ENCODE measurements at places on chromosomes 4 and X.

- DNase-seq, result no peak
Observed at GRCh38 chr4:86626066-86626465, 32.0 kb downstream of the PTPN13 start.

DNA sequence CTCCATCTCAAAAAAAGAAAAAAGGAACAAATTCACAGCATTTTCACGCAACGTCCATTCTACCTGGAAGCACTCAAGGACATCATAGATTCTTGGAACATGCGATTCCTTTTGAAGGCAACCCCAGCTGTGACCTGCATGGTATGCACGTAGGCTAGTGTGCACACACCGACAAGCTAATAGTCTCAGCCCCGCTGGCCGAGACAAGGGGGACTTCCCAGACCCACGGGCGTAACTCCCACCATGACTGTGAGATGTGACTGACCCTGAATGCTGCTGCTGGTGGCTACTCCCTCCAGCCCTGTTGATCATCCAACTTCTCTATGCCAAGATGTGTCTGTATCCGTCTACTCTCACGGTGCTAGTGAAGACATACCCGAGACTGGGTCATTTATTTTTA lies 78.3 kb downstream of the CRLF2 start:
- no peak for DNase-seq

DNA sequence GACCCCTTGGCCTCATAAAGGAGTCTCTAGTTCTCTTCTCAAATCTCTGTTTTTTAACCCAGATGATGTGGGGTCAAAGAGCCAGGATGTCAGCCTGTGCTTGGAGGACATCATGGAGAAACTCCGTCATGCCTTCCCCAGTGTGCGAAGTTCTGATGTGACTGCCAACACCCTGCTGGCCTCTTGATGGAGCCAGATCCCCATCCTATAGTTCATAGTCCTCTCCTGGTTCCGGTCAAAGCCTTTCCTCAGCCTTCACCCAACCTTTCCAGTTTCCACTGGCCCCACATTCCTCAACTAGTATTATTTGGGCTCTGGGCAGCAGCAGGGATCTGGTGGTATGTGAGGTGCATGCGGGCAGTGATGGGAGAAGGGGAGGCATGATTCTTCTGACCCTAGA lies 30.7 kb downstream of the TAF7L start:
- DNase-seq, result no peak

DNA sequence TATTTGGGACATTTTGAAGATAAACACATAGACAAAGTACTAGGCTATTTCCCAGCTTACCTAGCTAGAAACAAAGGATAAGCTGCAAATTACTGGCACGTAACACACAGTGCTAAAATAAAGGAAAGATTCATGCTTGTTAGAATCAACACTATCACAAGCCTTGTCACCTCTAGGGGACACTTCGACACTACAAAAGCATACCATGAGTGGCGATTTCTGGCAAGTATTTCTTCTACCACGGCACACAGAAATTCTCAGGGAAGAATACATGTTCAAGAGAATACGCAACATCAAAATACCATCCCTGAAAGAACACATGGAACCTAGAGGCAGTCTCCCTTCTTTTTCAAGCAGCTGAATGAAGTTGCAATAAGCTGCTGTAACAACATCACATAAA lies 5.1 kb downstream of the MECP2 start:
- no peak for DNase-seq

DNA sequence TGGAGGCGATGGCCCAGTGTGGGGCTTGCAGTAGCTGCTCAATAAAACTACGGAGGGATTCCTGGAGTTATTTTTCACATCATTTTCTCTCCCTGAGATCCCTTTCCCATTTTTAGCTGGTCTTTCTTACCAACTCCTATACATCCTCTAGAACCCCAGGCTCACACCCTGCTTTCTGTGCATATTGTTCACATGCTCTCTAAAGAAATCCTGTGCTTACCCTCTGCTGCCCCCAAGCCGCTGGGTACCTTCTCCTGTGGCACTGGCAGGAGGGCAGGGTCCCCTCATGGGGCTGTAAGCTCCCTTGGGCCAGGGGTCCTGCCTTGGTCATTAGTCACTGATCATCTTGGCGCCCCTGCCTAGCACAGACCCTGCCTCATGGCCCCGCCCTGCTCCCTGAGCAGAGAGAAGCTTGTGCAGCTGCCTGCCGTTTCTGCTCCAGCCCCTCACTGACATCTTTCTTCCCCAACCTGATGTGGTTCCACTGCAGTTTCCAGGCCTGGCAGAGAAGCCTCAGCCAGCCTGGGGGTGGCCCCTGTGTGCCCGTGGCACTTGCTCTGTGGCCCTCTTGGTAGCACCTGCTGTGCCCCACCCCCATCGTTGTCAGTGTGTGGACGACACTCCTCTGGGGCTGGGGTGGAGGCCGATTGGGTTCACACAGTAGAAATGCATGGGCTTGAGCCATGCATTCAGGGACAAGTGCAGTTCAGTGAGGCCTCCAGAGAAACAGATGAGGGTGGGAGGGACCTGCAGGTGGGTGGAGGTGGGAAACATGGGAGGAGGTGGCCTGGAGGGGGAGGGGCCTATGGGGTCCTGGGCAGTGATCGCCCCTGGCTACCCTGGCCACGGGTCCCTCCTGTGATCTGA lies 69.5 kb downstream of the WFS1 start:
- DNase-seq, result no peak

- no peak for DNase-seq
Observed at GRCh38 chr4:38804654-38805295, at the start of gene TLR1. Gene TLR1 (minus strand): TSS chr4:38804791. CDS start chr4:38798831, 5,960 bp downstream.

DNA sequence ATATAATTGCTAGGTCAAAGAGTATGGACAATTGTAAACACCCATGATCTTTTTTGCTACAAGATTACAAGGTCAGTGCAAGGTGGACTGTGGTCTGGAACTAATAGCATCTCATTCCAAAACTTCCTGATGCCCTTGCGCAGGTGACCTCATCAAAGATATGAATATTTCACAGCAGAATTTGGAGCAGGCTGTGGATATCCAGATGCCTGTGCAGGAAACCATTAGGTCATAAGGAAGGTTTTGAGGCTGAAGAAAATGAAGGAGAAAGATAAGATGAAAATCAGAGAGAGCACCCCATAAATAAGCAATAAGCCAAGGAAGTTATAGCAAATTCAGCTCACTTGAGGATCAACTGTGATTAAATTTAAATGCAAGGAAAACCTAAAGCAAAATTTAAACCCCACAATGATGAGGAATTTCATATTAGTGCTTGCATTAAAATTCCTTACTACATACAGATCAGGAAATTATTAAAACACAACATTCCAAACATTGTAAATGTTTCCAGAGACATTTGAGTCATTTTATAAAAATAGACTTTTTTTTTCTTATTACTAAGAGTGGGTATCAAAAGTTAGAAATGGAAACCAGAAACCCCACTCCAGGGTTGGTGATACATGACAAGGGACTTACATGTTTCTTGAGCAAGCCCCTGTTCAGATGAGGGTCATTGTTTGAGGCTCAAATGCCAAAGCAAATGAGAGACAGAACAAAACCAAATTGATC lies 100.7 kb upstream of the FAM9C start:
- DNase-seq, result no peak

- DNase-seq, result no peak
Observed at GRCh38 chrX:75887833-75888232, 102.8 kb upstream of the MAGEE2 start.

DNA sequence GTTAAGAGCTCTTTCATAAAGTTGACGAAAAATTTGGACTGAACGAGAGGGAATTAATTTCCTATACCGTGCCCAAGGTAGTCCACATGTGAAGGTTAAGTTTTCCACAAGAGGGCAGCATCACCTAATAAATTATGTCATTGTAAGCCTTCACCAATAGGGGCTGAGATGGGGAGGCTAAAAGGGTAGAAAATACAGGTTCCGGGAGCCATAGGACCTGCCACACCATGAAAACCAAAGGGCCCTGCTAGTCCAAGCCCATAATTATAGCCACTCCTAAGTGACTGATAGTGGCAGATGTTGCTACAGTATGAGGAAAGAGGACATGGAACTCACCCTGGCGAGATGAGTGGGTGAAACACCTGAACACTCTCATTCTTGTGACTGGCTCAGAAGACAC lies 122.2 kb downstream of the SHROOM4 start:
- DNase-seq, result peak; percentile 31

DNA sequence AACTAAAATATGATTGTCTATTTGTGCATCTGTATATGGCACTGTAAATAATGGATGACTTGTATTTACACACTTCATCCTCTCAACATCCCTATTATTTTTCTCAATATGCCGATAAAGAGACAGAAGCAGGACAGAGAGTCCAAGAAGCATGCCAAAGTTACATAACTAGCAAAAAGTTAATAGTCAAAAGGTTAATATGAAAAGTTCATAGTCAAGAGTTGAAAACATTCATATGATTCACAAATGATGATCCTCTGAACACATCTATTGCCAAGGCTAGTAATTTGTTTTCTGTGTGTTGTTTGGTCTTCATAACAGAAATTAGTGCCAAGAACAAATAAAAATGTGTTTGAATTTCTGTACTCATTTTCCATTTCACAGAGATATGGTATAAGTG lies 231.0 kb downstream of the ADAMTS3 start:
- no peak for DNase-seq

- no peak for DNase-seq
Observed at GRCh38 chr4:174933083-174933482, 14.9 kb downstream of the ADAM29 start.

DNA sequence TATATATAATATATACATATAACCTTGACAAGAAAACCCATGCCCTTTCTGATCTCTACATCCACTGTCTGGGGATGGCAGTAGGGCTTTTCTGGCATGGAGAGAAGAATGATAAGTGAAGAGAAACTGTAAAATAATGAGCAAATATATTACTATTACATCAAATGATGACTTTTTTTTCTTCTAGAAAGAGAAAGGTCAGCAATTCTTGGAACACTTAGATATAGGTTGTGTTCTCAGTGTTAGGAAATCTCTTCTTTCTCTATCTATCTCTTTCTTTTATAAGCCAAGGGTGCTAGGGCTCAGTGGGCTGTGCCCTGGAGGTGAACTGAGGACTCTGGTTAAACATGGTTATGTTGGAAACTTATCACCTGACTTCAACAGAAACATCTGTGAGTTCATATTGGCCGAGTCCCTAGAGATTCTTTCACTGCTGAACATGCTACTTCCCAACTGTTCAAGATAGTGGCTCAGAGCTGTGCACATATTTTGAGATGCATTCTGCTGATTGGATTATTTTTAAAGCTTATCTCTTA lies 265.1 kb downstream of the GBA3 start:
- no peak for DNase-seq

DNA sequence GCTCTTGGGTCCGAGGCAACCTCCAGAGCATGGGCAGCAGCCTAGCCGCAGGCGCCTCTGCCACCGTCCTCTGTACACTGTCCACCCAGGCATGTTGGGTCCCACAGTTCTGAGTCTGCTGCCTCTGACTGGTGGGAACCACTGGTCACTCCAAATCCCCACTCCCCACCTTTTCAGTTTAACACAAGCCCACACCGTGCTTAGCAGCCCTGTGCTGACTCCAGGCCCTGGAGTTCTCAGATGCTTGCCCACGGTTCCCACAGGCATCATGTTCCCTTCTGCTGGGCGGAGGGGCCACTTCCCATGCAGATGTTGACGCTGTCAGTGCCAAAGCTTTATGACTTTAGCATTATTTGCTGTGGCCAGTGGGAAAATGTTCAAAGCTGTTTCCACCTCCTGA lies 104.5 kb downstream of the SCD5 start:
- no peak for DNase-seq

DNA sequence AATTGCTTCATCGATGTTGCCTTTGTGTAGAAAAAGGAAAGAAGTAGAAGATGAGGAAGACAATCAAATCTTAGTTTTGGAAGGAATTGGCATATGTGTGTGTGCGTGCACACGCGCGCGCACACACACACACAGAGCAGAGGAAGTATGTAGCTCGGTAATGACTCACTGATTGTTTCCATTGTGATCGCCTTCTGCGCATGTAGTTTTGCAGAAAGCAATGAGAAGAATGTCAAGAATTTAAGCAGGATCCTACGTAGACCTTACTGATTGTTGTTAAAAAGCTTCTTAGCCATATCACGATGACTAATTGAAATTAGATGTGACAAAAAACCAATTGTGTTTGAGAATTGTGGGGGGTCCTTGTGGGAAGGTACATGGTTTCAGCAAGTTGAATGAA lies 12.8 kb upstream of the LIMCH1 start:
- DNase-seq, result no peak

DNA sequence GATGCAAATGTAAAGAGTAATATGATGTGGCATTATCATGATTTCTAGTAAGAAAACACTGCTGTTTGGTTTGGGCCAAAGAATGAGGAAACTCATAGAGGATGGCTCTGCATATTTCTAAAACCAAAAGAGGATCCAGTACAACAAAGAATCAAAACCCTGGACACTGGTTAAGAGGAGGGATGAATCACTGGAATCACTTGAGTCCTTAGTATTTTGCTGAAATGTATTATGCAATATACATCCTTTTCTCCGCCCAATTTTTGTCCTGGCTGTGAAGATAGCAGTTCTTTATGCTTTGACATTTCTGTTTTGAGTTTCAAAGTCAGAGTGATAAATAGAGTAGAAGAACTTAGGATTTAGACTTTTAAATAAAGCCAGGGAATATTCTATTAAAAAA lies 345.9 kb downstream of the PACRGL start:
- DNase-seq, result no peak

GRCh38 chrX:147183161-147183560 lies 368.6 kb upstream of the CXorf51A start:
- DNase-seq, result no peak

GRCh38 chrX:19046343-19047215 lies 62.7 kb upstream of the PHKA2 start:
- DNase-seq, result no peak

GRCh38 chr4:72006586-72006985 lies 25.2 kb upstream of the NPFFR2 start:
- no peak for DNase-seq

GRCh38 chr4:5399124-5399523 lies 309.2 kb downstream of the EVC2 start:
- DNase-seq, result no peak

DNA sequence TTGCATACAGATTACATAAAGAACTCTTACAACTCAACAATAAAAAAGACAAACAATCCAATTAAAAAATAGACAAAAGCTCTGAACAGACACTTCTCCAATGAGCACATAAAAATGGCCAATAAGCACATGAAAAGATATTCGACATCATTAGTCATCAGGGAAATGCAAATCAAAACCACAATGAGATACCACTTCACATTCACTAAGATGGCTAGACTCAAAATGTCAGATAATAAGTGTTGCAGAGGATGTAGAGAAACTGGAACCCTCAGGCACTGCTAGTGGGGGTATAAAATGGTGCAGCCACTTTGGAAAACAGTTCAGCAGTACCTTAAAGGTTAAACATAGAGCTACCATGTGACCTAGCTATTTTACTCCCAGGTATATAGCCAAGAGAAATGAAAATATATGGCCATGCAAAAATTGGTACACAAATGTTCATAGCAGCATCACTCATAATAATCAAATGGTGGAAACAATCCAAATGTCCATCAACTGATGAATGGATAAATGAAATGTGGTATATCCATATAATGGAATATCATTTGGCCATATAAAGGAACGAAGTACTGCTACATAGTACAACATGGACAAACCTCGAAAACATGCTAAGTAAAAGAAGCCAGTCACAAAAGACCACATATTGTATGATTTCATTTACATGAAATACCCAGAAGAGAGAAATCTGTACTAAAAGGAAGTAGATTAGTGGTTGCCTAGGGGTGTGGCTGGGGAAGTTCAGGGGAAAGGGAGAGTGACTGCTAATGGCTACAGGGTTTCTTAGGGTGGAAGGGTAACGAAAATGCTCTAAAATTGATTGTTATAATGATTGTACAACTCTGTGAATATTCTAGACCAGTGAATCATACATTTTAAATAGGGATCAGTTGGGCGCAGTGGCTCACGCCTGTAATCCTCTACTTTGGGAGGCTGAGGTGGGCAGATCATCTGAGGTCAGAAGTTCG lies 29.4 kb downstream of the SASH3 start:
- no peak for DNase-seq

All from NCI-H1436 (cell line).